T-helper 2 cell treated with Interferon-gamma antibody and Interleukin-4, amounts not matched to agents 5 μg/mL and 100 μg/mL, for 36 hours (primary cell): ENCODE measurements at places on chromosomes 2 and 18.

- no peak for DNase-seq
Observed at GRCh38 chr18:7871560-7872456, 304.7 kb downstream of the PTPRM start.

DNA sequence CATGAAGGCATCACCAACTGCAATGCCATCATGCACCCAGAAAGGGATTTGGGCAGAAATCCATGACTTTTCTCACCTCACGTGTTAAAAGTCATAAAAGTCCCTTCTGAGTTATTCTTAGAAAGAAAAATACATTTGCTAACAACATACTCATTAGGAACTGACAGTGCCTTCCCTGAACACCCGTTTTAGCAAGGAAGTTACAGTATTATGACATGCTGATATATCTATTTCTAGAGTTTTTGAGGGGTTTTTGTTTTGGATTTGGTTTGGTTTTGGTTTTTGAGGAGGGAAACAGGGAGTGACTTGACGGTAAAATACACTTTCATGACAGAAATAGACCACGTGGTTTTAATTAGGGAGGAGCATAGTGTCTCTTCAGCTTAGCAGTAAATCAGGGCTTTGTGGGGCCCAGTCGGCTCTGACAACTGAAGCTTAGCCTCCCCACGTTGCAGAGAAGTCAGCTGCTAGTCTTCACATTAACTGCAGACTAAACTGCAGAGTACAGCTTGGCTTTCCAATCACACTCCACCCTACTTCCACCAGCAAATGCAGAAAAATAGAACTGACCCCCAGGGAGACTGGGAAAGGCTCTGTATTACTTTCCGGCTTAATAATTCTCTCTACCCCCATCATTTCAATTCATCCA, 141.4 kb downstream of the FAM124B start:
- no peak for DNase-seq

GRCh38 chr2:150507071-150507470, 19.6 kb upstream of the RND3 start:
- DNase-seq = no peak

DNA sequence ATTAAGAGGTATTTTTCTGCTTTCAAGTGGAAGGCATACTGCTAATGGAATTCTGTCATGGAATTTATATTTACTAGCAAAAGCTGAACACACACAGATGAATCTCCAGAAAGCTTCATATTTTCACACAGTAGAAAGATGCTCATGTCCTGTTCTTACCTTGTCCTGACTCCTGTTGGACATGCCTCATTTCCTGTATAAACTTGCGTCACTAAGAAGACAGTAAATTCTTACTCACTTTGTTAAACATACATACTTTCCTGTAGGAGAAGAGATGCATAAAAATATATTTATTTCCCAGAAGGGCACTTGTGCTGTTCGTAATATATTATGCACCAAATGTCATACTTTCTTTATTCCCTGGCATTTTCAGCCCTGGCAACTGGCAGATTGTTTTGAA, 238.3 kb upstream of the RASGRP3 start:
- DNase-seq = no peak

DNA sequence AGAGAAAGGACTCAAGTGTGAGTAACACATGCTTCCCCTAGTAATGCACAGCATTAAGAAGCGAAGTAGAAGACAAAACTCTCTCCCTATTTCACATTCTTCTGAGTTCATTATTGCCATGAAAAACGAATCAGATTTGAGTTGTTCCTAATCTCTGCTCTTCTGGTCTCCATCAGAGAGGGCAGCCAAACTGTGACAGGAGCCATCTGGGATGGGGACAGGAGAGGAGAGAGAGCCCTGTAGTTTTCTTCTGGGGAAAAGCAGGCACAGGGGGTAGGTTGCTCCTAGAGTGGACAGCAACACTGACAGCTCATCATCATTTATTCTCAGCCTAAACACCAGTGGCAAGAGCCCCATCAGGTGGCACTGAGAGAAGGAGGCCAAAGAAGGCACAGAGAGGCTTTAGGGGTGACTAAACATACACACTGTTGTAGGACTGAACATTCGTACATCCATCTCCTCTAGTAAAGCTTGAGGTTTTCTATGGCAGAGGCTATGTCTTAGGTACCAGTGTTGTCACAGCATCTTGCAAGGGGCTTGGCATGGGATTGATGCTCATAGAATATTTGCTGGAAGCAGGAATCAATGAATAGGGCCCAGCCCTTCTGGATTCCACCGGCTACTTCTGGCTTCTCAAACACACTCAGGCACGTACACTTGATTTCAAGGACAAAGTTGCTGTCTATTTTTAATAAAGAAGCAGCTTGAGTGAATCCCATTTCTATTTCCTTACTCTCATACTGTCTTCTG, 33.1 kb downstream of the SLC8A1 start:
- no peak for DNase-seq

DNA sequence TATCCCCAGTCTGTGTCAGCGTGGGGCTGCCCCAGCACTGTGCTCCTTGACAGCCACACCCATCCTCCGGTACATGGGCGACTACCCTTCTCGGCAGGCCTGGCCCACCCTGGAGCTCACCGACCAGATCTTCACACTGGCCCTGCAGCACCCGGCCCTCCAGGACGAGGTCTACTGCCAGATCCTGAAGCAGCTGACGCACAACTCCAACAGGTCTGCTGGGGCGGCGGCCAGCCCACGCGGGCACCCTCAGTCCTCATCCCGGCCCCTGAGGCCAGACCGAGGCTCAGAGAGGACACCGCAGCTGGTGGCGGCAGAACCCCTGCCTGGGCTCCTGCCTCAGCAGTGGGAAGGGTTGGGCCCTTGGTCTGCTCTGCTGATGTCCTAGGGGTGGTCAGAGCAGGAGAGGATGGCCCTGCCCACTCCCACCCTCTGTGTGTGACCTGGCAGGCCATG, 14.4 kb upstream of the GPR17 start:
- no peak for DNase-seq

GRCh38 chr2:142980246-142981068, 103.0 kb downstream of the KYNU start:
- no peak for DNase-seq

- no peak for DNase-seq
Observed at GRCh38 chr18:53567929-53568574, 656.4 kb downstream of the MBD2 start.

DNA sequence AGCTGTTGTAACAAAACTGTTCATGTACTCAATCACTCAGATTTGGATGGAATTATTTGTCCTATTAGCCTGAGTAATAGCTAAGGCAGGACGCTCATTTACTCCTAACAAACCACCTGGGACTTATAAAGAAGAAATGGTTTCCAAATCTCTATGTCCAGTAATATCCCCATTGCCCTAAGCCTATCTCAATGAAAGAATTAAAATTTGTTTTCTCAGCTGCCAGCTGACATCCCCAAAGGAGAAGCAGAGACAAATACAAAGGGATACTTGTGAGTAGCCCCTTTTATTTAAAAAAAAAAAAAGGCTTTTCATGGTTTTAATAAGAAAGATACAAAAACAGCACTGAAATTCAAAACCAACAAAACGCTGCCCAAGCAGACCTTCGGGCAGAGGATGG, 211.4 kb upstream of the PARD3B start:
- DNase-seq = no peak

GRCh38 chr2:64460330-64460729, 6.4 kb downstream of the LGALSL start:
- DNase-seq = no peak

GRCh38 chr2:201401815-201402214, 44.7 kb upstream of the FLACC1 start:
- no peak for DNase-seq

DNA sequence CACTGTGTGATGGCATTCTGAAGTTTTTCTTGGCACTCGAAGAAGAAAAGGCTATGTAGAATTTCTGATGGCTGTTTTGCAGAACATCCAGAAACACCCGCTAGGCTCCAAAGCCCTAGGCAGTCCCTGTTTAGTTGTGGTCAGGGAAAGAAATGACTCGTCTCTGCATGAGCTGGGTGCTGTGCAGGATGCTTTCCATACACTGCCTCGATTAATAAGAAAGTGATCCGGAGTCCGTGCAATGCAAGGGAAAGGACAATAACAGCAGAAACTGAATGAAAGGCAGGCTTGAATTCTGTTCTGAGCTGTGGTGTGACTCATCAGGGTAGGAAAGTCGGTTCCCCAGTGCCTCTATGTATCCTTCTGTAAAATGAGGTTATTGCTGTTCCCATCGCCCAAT, 18.7 kb downstream of the MAPRE3 start:
- DNase-seq = no peak

- no peak for DNase-seq
Observed at GRCh38 chr18:59613903-59614302, 83.3 kb downstream of the CCBE1 start.
